ENCODE measurements at places on chromosomes 5 and 9.

GRCh38 chr9:108663422-108663821 lies 192.4 kb downstream of the ACTL7B start:
- no peak for DNase-seq

- no peak for DNase-seq
Observed at GRCh38 chr5:50580506-50580905, 85.9 kb upstream of the PARP8 start.

GRCh38 chr5:98750693-98751092 lies 22.8 kb upstream of the RGMB start:
- DNase-seq, result no peak

- DNase-seq, result no peak
Observed at GRCh38 chr5:44665101-44665701, 143.5 kb upstream of the MRPS30 start.

DNA sequence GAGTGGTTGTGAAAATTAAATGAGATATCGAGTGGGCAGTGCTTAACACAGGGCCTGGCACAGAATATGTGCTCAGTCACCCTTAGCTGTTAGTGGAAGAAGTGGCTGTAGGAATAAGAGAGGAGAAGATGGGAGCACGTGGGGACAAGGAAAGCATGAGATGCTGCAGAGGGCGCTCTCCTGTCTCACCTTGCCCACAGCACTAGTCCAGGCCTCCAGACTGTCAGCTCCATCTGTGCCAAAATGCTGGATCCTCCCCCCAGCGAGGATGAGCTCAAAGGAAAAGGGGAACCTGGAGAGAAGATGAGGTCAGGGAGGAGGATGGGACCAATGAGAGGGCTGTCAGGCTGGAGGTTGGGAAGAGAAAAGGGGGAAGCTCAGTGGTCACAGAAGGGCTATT lies 12.5 kb downstream of the ARAP3 start:
- DNase-seq, result no peak

- no peak for DNase-seq
Observed at GRCh38 chr9:112119225-112120029, 55.7 kb downstream of the SUSD1 start.

DNA sequence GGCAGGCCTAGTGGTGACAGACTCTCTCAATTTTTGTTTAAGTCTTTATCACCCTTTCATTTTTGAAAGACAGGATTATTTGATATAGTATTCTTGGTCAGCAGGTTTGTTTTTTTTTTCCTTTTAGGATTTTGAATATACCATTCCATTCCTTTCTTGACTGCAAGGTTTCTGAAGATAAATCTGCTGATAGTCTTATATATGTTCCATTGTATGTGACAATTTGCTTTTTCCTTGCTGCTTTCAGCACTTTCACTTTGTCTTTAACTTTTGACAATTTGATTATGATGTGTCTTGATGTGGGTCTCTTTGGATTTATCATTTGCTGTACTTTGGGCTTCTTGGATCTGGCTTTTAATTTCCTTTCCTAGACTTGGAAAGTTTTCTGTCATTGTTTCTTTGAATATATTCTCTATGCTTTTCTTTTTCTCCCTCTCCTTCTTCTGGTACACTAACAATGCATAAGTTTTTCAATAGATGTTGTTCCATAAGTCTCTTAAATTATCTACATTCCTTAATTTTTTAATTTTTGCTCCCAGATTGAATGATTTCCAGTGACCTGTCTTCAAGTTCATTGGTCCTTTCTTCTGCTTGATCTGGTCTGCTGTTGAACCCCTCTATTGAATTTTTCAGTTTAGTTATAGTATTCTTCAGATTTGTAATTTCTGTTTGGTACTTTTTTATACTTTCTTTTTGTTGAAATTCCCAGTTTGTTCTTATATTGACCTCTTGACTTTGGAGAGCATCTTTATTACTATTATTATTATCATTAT lies 14.6 kb upstream of the FBXW2 start:
- no peak for DNase-seq

- DNase-seq, result no peak
Observed at GRCh38 chr9:120878188-120879130, 1.5 kb upstream of the PHF19 start.

- no peak for DNase-seq
Observed at GRCh38 chr5:61816146-61816545, 484.1 kb downstream of the ZSWIM6 start.

DNA sequence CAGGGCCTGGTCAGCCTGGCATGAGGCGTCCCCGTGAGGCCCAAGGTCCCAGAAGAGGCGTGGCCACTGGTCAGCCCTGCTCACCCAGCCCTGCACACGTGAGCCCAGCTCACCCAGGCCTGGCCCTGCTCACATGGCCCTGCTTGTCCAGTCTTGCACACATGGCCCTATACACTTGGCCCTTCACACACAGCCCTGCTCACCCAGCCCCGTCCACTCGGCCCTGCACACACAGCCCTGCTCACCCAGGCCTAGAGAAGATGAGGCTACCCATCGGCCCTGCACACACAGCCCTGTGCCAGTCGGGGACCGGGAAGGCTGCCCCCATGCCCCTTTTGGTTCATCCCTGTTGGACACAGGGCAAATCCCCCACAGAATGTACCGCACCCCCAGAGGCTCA lies 28.4 kb downstream of the ZDHHC11B start:
- DNase-seq, result no peak

- no peak for DNase-seq
Observed at GRCh38 chr5:150159031-150159430, 3.4 kb upstream of the PDGFRB start.

DNA sequence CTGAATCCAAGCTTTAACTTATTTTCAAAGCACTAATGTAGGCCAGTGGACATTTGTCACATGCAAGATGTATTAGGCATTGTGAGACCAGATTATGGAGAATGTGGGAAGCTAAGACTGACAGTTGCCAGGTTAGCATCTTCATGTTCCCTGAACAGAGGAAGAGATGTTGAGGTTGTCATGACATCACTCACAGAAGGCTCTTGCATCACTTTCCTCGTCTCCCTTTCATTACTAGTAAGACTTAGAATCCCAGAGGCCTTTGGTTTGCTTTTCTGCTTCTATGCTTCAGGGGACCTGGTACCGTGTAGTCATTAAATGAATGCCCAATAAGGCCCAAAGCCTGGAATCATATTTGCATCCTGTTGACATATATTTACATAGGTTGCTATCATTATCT lies 76.4 kb upstream of the RPS23 start:
- no peak for DNase-seq

- DNase-seq, result no peak
Observed at GRCh38 chr5:77620405-77620804, 18.1 kb downstream of the OTP start.

- no peak for DNase-seq
Observed at GRCh38 chr9:20426019-20426418, 196.3 kb downstream of the MLLT3 start.

DNA sequence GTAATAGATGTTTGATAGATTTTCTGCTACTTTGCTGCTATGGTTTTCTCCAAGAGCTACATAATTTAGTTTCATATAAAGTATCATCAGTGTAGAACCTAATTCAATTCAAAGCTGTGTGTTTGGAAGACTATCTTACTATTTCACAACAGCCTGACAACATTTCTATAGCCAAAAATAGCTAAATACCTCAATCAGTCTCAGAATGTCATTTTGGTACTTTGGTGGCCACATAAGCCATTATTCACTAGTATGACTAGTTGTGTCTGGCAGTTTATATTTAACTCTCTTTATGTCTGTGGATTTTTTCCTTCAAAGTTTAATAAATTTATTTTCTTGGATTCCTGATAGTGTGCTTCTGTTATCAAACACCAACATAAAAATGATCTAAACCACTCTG lies 35.1 kb upstream of the CCDC152 start:
- no peak for DNase-seq

DNA sequence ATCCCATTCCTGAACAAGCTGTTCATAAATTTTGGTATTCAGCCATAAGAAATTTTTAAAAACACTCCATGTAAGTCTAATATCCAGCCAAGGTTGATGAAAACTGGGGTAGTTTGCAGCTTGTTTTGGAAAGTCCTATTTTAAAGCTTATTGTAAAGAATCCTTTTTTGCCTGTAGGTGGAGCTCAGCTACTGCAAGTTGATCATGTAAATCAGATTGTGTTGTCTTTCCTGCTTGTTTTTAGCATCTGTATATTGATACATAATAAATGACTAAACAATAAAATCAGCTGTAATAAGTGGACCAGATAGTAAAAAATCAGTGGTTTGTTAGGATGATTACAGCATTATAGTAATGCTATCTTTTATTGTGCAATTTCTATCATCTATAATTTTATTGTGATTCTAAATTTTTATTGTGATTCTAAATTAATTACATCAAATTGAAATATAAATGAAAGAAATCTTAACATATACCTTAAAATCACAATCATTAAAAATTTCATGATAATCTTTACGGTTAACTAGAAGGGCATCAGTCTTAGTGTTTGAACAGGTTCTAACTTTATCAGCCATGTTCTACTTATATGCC lies 42.4 kb downstream of the CWC27 start:
- DNase-seq, result no peak

DNA sequence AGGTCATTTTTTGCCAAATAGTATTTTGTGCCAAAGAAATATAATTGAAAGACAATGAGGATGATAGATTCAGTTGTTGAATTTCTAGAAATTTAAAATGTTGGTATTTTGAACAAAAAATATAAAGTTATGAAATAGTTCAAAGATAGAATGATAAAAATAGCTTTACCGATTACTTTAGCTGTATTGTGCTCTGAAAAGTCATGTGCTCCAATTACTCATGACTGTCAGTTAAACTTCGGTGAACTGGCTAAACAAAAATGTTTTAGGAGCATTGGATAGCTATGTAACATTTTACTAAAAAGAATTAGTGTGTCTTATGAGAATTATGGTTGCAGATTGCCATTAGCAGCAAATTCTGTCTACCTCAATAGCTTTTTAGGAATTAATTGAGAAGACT lies 177.3 kb upstream of the VCAN start:
- DNase-seq, result no peak

DNA sequence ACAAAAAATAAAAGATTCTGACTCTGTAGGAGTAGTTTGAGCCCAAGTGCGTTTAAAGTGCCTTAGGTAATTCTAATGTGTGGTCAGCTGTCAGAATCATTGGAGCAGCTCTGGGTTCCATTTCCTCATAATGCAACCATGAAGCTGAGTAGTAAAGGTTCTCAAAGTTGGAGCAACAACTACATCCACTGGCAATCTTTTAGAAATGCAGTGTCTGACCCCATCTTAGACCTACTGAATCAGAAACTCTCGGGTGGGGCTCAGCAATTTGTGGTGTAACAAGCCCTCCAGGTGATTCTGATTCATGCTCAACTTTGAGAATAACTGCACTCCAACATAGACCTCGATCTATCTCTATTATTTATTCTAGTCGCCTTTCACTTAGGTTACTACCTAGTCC lies 7.6 kb upstream of the ALDH1A1 start:
- no peak for DNase-seq

GRCh38 chr5:107957051-107957450 lies 286.3 kb upstream of the EFNA5 start:
- no peak for DNase-seq

GRCh38 chr5:154437281-154437965 lies 8.4 kb upstream of the SAP30L start:
- DNase-seq, result no peak

- DNase-seq, result no peak
Observed at GRCh38 chr9:23611869-23612268, 214.2 kb downstream of the ELAVL2 start.

DNA sequence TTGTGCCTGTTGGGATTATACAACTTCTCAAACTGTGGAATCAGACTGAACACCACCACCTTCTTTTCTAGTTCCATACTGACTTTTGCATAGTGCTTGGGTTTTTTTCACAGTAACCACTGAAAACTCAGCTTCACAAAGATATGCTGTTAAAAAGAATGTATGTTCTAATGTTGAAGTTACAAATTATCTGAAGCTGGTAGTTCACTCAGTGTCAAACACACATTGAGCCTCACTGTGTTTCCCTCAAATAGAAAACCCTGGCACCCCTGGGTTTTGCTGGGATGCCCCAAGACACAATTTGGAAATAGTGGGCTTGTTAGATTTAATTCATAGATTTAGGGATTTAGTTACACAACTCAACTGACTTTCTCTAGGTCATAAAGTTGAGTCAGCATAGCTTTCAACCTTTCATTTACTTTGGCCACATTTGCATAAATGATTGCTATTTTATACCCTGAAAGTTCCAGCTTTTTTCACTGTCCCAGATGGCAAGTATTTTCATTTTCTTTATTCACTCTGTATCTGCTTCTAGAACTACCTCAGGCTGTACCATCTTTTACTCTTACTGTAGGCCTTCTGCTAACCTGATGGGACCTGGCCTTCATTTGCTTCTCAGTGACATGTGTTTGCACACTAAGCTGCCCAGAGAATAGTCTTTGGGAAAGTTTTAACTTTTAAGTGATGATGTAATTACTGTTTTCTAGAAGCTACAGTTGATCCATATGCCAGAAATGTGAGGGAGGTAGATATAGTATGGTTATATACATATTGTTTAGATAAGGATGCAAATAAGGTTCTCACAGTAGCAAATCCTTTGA lies 115.1 kb downstream of the CDC42SE2 start:
- DNase-seq, result no peak

- DNase-seq, result no peak
Observed at GRCh38 chr5:1554410-1554967, 30.7 kb upstream of the LPCAT1 start.
